Spleen (tissue), 13 donors: ENCODE measurements at places on chromosomes 6 and 20. TPM values are rescaled to one million over a fixed set of nuclear protein-coding genes. Genes with fewer than 3 reads are reported as not detected.
A peak's percentile ranks its signal among the peaks of the same experiment; 100 is the strongest.

Gene LHFPL5
- not detected for total RNA-seq

Gene PHF10
- 102 TPM for total RNA-seq

Gene XKR7
- not detected for total RNA-seq

Gene HLA-DRA
- total RNA-seq: 2,096 TPM

GRCh38 chr6:89985751-89986493 is 91.7 kb downstream of the GJA10 start:
- no peak for DNase-seq

DNA sequence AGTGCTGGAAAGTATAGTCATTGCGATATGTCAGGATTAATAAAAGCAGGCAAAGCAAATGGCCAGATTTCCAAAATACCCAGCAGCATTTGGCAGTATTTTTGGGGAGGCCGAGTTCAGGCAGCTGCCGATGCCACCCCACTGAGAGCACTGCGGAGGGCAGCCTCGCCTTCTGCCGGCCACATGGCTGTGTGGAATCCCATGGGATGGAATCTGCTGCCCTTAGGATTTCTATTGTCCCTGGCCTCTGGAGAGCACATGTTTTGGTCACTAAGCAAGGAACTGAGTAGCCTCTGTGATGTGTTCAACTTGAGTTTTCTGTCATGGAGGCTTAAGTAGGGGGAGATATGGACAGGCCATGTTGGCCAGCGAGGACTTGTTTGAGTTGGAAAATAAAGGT is 123.0 kb downstream of the FARS2 start:
- no peak for DNase-seq

Gene RSPO4
- total RNA-seq: not detected

GRCh38 chr6:144619966-144620365 is 334.8 kb downstream of the UTRN start:
- DNase-seq: no peak

Gene MAP7
- total RNA-seq: 3.1 TPM

Gene NKX2-4
- total RNA-seq: not detected

GRCh38 chr6:111759836-111760785 is 113.1 kb downstream of the FYN start:
- no peak for DNase-seq

Gene ECI2
- 61.0 TPM for total RNA-seq

Gene PLN
- total RNA-seq: 0.43 TPM

DNA sequence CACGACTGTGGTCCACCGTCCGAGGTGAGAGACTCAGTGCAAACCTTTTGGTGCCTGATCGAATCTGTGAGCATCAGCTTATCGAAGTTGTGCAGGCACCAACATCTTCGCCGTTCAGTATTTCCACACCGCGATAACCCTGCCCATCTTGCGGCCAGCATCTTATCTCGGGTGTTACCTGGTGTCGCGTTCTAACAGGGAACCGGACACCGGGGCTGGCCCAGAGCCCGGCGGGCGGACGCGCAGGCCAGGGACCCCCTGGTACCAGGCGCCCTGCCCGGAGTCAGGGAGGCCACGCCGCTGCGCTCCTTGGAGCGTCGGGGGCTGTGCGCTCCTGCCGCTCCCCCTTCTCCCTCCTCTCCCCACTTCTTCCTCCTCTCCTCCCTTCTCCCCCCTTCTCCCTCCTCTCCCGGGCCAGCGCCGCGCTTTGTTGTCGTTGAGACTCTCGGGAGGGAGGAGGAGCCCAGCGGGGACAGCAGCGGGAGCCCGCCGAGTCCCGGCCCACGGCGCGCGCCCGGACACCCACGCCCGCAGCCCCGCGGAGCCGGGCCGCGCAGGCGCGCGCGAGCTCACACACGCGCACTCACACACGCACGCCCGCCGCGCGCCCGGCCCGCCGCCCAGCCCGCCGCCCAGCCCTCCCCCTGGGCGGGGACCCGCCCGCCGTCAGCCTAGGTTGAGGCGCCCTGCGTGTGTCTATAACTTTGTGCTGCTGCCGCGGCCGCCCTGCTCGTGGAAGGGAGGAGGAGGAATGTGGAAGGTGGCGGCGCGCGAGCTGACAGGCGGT is 1.4 kb upstream of the FOXO3 start:
- DNase-seq: peak; percentile 98

DNA sequence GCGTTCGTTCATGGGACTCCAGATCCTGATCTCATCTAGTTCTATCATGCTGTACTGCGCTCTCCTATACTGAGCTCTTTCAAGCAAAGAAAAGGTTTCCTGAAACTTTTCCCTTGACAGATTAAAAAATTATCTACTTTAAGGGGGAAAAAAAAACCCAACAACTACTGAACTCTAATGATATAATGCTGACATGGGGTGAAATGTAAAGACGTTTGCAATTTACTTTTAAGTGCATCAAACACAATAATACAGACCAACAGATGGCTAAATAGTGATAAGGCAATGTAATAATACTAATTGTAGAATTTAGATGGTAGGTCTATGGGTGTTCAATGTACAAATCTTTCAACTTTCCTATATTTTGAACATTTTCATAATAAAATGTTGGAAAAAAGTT is 16.4 kb downstream of the TOMM34 start:
- DNase-seq: no peak

- DNase-seq: no peak
Observed at GRCh38 chr6:130922922-130923321, 95.7 kb downstream of the SMLR1 start.

Gene REV3L
- 37.0 TPM for total RNA-seq

- DNase-seq: no peak
Observed at GRCh38 chr20:42688576-42688975, 501.1 kb downstream of the PTPRT start.

DNA sequence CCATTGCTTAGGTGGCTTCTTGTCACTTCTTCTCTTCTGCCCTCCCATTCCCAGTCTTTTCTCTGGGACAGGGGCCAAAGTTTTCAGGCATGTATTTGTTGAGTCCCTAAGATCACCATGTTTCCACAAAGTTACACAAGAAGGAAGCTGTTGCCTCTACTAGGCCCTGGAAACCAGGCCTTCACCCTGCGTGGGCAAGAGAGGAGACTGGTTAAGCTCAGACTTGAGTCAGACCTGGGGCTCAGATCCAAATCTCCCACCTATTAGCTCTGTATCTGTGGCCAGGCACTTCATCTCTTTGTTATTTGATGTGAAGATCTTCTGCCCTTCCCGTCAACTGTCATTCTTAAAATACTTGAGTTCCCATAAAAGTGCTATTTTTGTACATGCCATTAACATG is 154.6 kb downstream of the SASH1 start:
- DNase-seq: no peak

Gene SLC2A10
- total RNA-seq: 7.3 TPM

Gene PPP1R3G
- 4.7 TPM for total RNA-seq

DNA sequence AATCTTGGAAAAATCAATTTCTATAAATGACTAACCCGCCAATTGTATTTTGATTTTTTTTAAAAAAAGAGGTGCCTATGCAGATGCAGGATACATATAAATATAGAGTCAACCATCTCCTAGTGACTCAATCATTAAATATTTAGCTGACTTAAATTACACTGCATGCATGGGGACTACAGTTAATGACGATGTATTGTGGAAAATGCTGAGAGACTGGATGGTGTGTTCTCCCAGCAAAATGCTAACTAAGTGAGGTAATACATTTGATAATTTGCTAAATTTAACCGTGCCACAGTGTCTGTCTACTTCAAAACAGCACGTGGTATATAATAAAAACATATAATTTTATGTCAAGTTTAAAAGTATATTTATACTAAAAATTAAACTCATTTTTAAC is 341.6 kb downstream of the PRKN start:
- DNase-seq: no peak

DNA sequence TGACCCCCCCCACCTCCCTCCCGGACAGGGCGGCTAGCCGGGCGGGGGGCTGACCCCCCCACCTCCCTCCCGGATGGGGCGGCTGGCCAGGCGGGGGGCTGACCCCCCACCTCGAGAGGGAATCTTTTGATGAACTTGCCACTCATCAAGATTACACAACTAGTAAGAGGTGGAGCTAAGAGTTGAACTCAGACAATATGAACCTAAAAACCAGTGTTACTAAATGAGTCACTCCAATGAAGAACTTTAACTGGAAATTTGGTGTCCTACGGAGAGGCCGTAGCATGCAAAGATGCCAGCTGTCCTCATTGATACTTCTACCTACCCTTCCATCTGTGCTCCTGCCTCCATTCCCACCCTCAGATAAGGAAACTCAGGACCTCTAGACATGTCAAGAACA is 42.8 kb downstream of the PFDN4 start:
- no peak for DNase-seq

Gene OR2H2
- not detected for total RNA-seq

DNA sequence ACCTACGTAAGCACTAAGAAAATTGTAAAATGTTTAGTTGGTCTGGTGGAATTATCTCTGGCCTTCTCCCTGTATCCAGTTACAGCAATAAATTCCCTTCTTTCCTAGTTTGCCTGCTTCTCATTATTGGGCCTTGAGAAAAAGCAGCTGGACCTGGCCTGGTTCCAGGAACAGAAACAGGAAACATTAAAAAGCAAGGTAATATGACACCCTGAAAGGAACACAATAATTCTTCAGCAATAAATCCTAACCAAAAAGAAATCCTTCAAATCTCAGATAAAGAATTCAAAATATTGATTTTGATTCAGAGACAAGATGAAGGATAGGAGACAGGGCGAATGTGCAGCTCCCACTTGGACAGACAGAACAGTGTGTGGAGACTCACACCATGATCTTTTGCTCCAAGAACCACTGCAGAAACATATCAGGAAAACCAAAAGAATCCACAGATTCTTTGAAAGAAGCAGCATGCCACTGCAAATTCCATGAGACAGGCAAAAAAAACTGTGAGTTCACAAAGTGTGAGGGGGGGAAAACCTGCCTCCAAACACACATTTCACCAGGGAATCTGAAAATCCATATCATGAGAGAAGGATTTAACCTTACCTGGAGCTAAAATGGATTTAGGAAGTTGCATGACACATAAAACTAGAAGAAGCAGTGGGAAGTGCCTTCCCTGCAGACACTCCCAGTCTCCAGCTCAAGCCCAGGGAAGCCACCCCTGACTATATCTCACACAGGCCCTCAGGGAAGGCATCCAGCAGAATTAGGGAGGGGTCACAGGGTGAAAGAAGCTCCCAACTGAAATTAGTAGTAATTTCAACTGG is 28.9 kb downstream of the TREM1 start:
- DNase-seq: no peak

DNA sequence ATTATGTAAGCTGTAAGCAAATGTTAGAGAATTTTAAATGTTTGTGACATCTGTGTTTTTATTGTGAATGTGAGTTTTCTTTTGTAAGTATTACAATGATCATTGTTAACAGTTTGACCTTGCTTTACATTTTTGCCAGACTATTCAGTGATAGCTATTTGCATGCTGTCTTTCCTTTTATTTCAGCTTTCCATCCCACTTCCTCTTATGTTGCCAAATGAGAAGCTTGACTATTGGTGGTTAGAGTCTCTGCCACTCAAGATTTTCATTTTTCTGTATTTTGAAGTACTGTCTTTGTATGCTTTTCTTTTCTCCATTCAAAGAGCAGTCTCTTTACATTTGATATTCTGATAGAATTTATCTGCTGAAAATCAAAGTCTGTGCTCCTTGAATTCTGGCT is 104.1 kb downstream of the PRIM2 start:
- DNase-seq: no peak

DNA sequence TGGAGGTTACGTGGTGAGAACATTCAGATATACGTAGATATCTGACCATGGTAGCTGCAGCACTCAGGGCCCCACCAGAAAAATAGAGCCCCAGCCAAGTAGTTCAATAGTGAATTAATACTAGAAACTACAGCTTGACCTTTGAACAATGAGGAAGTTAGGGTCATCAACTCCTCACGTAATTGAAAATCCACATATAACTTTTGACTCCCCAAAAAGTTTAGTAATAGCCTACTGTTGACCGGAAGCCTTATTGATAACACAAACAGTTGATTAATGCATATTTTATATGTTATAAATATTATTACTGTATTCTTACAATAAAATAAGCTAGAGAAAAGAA is 117.9 kb downstream of the SNX5 start:
- no peak for DNase-seq

- peak; percentile 59 for DNase-seq
Observed at GRCh38 chr20:25600632-25601031, 15.3 kb upstream of the NINL start.

Gene SPO11
- total RNA-seq: not detected

DNA sequence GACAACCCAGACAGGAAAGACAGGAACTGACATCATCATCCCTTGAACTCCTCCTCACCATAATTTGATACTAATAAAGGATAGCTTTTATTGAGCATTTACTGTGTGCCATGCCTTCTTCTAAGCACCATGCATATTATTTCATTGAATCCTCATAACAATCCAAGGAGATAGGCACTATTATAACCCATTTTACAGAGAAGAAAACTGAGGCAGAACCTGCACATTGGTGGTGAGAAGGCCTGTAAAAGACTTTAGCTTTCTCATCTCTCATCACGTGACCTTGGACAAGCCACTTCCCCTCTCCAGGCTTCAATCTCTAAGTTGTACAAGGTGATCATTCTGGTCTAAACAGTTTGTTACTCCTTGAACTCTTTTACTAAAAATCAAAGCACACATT is 34.5 kb upstream of the PREX1 start:
- DNase-seq: no peak

- DNase-seq: no peak
Observed at GRCh38 chr6:138000941-138001340, 106.3 kb downstream of the PERP start.

- no peak for DNase-seq
Observed at GRCh38 chr20:50138479-50139393, 14.8 kb downstream of the PEDS1 start.

GRCh38 chr6:119121367-119121766 is 42.9 kb upstream of the FAM184A start:
- no peak for DNase-seq
